LHCN-M2 (cell line): ENCODE measurements at places on chromosomes 7 and 10.

DNA sequence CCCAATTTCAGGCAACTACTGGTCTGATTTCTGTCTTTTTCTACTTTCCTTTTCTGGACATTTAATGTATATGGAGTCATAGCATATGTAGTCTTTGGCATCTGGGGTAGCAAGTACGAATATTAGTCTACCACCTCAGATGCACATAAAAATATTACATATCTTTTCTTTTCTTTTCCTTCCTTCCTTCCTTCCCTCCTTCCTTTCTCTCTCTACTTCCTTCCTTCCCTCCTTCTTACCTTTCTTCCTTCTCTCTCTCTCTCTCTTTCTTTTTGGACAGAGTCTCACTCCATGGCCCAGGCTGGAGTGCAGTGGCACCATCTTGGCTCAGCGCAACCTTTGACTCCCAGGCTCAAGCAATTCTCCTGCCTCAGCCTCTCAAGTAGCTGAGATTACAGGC is 4.0 kb upstream of the OPTN start:
- no peak for DNase-seq

GRCh38 chr10:82796510-82796909 is 921.5 kb downstream of the NRG3 start:
- no peak for DNase-seq

DNA sequence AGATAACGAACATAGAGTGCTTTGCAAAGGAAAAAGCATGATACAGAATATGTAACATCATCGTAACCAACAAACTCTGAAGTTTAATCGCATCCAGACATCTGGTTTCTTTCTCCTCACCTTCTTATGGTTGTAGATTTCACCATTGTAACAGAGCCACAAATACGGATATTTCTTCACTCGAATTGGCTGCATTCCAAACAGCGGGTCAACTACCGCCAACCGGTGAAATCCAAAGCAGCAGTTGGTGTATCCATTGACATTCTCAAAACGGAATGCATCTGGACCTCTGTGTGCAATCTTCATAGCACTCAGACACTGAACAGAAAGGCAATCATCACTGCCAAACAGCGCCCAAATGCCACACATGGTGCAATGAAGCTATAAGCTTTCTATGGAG is 3.4 kb downstream of the ASNS start:
- DNase-seq, result no peak

GRCh38 chr7:7720193-7720592 is 1.8 kb upstream of the RPA3 start:
- no peak for DNase-seq

DNA sequence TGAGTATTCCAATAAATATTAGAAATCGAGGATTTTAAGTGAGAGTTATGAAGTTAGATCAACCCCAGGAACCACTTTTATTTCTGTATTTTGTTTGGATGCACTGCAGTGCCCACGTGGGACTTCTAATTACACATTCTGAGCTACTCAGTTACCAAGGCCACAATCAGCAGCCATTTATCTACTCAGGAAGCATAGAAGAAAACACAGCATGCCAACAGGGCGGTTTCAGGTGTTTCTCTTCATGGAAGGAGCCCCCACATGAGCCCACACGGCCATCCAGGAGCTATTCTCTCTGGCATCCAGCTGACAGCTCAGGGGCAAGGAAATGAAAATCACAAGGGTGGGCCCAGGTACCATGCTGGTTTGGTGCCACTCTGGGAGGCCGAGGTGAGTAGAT is 266.5 kb upstream of the MKLN1 start:
- DNase-seq, result no peak

DNA sequence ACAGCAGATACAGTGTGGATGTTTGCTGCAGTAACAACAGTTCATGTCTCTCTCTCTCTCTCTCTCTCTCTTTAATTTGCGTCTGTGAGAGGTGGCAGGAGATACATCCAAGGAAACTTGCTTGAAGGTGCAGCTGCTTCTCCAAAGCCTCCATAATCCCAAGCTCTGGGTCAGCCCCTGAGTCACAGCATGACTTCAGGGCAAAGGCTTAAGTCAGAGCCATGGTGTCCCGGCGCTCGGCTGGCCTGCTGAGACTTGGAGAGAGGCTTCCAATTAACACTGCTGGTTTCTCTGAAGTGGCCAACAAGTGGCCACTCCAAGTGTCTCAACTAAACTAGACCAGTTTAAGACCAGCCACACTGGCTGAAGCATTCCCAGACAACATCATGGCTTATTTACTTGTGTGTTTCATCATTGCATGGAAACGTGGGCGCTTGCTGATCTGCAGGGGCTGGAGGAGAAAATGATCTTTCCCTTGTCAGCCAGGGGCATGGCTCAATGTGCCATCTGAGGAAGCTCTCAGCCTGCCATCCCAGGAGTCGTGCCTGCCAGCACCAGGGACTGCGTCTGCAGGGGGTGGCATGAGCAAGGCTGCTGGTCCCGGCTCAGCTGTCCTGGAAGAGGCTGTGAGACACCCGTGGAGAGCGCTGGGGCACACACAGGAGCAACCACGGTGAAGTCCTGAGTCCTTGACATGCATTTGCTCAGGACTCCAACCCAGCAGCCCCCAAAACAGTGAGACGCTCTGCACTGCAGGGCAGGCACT is 254.2 kb downstream of the COBL start:
- DNase-seq, result peak; percentile 72

GRCh38 chr10:78616125-78616695 is 452.6 kb upstream of the ZMIZ1 start:
- DNase-seq, result no peak

GRCh38 chr10:124732931-124733570 is 11.1 kb downstream of the FAM53B start:
- DNase-seq, result peak; percentile 67

DNA sequence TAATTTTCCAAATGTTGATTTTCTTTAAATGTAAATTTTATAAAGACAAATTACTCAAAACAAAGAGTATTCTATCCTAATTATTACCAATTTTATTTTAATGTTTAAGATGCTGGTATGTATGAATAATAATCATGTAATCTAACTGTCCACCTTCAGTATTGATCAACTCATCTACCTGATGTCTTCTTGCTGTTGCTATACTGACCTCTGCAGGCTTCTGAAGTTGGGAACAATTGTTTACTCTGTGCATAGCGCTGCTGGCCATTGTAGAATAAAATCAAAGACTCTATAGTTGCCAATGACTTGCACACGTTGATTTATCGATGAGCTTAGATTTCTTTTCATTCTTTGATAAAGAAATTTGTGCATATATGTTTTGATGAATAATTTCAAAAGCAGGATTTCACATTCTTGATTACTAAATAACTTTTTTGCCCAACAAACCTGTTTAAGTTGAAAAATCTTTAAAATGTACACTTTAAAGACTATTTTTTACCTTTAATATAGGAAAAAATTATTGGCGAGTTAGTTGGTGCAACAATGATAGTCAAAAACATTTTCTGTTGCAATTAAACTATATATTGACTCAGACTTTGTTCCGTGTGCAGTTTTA is 282.3 kb downstream of the TFEC start:
- peak; percentile 9 for DNase-seq

- DNase-seq, result no peak
These were observed 29.8 kb upstream of the SDK1 start for GRCh38 chr7:3271298-3271697.

DNA sequence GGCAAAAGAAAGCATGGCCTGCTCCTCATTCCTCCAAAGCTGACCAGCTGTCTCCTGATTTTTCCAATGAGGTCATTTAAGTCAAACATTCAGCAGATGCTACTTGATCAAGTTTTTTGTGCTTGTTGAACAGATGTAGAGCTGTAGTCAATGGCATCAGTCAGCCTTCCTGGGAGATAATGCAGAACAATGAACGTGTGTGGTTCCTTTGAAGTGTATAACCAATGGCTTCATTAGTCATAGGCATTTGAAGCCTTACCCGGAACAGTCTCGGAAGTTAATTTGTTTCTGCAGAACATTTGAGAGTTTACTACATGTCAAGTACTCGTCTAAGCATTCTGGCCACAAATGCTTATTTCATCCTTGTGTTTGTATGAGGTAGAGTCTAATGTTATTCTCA is 227.1 kb downstream of the ADRA2A start:
- peak; percentile 37 for DNase-seq

DNA sequence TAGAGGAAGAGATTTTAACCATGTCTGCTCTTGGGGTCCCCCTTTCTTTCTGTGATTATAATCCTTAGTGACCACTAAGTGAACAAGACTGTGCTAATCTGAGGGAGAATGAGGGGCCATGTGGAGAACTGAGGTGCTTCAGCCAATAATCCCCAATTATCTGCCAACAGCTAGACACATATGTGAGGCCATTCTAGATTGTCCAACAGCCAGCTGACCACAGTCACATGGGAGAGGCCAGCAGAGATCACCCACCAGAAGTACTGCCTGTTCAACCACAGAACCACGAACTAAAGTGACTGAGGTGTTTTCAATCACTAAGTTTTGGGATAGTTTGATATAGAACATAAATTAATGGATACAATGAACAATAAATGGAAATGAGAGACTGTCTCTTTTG is 74.3 kb downstream of the SEMA3E start:
- peak; percentile 54 for DNase-seq

DNA sequence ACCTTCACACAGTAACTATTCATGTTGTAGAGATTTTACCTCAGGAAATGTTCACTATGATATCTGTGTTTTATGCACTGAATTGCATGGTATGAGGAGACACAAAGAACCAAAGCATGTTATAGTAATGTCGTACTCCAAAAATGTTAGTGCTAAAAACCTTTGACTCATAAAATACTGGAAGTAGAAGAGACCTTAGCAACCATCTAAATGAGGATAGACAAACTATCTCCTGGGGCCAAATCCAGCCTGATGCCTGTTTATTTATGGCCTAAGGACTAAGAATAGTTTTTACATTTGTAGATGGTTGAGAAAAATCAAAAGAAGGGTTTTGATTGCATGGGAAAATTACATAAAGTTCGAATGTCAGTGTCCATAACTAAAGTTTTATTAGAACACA is 535.1 kb downstream of the INHBA start:
- no peak for DNase-seq

- DNase-seq, result no peak
These were observed 2.5 kb downstream of the NUDT1 start for GRCh38 chr7:2244404-2244995.

DNA sequence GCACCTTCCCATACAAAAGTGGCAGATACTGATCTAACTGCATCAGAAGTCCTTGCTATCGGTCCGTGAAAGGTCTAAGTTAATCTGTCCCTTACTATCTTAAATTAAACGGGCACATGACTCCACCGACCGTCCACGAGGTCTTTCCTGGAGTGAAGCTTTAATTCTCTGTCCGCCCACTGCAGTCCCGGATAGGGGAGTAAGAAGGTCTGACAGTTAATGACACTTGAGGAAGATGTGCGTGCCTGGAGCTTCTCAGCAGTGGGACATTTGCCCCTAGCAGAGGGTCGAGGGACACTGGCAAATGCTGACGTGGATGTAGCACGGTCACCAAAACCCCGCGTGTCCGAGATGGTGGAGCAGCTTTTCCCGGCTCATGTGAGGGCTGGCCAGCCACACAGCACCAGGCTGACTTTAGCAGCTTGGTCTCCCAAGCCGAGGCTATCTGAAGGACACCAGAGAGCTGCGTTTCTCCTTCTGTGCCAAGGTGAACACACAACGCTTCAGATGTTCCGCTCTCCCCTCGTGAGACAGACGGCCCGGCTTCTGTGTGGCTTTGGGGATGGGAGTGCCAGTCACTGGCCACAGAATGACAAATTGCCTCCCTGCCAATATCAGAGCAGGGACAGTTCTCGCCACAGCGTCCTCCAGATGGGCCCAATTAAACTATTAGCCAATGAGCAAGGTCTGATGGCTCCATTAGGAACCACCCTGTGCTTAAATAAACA is 86.6 kb downstream of the ADARB2 start:
- no peak for DNase-seq

GRCh38 chr7:20352573-20353306 is 22.0 kb downstream of the ITGB8 start:
- peak; percentile 91 for DNase-seq

GRCh38 chr7:27916372-27916771 is 176.4 kb downstream of the TAX1BP1 start:
- no peak for DNase-seq

- peak; percentile 97 for DNase-seq
These were observed 65.9 kb downstream of the BBS9 start for GRCh38 chr7:33195264-33195663.

GRCh38 chr7:28939367-28939766 is 18.8 kb downstream of the TRIL start:
- DNase-seq, result no peak

DNA sequence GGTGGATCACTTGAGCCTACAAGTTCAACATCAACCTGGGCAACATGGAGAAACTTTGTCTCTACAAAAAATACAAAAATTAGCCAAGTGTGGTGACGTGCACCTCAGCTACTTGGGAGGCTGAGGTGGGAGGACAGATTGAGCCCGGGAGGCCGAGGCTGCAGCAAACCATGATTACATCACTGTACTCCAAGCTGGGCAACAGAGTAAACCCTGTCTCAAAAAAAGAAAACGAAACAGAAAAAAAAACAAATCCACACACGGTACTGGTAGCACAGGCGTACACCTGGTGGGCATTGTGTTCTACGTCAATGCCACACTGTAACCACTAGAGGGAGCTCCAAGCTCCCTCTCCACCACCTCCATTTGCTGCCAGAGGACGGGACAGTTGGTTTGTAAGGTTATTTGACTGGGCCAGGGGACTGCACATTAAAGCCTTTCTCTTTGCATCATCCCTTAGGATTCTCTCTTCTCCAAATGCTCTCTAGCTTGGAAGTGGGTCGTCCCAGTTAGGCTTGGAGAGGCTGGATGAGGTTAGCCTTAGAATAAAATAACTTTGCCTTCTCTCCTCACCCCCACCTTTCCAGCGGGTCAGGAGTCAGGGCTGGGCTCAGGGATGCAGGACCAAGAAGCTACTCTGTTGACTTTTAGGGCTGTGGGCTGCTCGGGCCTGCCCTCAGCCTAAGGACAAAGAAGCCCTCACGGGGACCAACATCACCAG is 130.8 kb downstream of the SORBS1 start:
- DNase-seq, result peak; percentile 44

DNA sequence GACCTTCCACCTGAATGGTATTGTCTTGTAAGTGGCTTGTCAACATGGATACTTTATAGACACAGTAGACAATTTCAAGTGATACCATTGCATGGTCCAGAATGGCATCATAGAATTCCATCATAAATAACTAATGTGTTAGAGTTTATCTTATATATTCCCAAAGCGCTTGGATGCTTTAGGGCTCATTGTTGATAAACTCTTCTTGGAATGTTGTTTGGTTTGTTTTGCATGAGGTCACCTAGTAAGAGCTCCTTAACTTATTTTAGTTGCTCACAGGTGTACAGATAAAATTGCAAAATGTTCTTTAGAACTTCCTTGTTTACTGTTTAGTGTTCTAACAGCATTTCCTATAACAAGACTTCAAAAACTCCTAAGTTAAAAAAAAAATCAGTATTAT is 36.8 kb downstream of the SRI start:
- DNase-seq, result no peak

DNA sequence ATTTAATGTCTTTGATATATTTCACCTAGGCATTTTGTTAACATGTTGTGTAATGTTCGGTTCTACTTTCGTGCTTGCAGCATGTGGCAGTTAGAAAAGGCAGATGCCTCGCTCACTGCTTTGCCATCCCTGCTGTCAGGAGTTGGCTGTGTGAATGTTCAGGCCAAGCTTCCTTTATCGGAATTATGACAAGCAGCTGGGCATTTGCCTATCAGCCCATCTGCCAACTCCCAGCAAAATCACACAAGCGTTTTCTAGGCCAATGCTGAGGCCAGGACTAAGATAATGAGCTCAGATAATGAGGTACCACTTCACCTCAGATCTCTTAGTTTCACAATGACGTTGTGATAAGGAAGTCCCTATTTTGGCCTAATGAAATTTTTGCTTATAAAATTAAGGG is 212.7 kb upstream of the FAM3C start:
- no peak for DNase-seq
